ENCODE measurements at places on chromosomes 16 and 17.

- peak; percentile 56 for DNase-seq
These were observed 180.9 kb upstream of the TOX3 start for GRCh38 chr16:52727849-52728248.

DNA sequence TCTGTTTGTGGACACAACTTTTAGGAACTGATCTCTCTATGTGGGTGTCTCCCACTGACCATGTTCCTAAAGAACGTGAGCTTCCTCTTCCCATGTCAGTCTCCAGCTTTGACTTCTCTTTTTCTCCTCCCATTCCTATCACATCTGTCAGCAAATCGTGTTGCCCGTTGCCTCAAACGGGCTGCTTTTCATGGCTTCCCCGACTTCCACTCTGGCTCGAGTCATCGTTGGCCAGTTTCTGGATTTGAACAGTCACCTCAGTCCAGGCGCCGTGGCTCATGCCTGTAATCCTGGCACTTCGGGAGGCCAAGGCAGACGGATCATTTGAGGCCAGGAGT lies 5.4 kb downstream of the ABCC1 start:
- peak; percentile 86 for DNase-seq

GRCh38 chr17:17063546-17064122 lies 21.4 kb downstream of the MPRIP start:
- peak; percentile 62 for DNase-seq

GRCh38 chr16:7124701-7125100 lies 207.9 kb upstream of the RBFOX1 start:
- no peak for DNase-seq

DNA sequence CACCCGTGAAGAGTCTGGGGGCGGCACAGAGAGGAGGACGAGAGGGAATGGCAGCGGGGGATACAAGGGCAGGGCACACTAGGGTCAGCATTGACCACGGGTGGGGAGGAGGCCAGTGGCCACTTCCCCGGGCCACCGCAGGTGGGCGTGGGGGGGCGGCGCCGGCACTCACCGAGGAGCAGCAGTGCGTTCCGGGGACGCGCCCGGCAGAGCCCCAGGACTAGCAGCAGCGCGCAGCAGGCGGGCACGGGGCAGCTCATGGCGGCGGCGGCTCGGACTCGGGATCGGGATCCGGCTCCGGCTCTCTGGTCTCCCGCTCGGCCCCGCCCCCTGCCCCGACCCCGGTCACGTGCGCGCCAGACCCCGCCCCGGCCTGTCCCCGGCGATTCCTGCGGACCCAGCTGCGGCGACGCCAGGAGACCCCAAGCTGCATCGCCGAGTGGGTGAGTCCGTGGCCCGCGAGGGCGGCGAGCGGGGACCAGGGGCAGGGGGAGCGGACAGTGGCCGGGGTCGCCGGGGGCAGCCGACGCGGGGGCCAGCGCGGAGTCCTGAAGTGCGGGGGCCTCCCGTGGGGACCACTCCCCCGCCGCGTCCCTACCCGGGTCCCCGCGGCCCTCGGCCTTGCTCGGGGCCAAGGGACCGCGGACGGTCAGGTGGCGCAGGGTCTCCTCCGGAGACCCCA lies at the start of the genes SGSH and SLC26A11:
Gene SGSH, minus strand, starts transcription at position 280 of the 682 bp plus-strand sequence. Its CDS starts 20 bp downstream, at position 260.
Gene SLC26A11, plus strand, starts transcription at position 374 of the 682 bp plus-strand sequence. CDS start 1,134 bp downstream, outside the sequence.
- no peak for DNase-seq

Data from MV-4-11 (cell line).